ENCODE measurements at places on chromosomes 3 and 15.
A peak's percentile ranks its signal among the peaks of the same experiment; 100 is the strongest.

DNA sequence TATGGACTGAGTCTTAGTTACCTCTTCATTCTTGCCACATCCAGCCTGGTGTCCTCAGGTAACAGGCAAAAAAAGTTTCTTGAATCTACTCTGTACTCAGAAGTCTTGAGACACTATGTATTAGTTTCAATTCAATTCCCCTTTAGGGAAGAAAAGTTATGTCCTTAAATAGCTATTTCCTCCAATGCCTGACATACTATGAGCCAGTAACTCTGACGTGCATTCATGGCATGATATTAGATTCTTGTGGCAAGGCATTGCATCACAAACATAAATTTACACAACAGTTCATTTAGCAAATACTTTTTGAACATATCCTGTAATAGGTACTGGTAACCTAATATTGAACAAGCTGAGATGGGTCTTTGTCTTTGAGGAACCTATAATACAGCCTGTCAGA, 109.3 kb upstream of the FOXB1 start:
- no peak for DNase-seq

DNA sequence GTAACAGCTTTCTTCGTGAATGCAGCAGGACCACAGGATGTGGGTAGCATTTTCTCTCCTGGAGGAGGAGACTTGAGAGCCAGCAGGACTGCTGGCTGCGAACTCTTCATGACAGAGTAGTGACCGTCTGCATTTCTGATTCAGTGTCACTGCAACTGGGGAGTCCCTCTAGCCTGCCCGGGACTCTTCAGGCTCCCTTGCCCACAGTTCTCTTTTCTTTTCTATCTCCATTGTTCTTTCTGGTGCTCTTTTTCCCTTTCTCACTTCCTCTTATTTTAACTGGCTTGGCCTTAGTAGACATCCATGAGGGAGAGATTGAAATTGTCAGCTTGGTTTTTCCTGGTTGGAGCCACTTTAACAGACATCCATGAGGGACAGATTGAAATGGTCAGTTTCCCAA, 49.9 kb upstream of the P2RY1 start:
- no peak for DNase-seq

GRCh38 chr15:29065571-29065970, 179.8 kb downstream of the APBA2 start:
- no peak for DNase-seq

DNA sequence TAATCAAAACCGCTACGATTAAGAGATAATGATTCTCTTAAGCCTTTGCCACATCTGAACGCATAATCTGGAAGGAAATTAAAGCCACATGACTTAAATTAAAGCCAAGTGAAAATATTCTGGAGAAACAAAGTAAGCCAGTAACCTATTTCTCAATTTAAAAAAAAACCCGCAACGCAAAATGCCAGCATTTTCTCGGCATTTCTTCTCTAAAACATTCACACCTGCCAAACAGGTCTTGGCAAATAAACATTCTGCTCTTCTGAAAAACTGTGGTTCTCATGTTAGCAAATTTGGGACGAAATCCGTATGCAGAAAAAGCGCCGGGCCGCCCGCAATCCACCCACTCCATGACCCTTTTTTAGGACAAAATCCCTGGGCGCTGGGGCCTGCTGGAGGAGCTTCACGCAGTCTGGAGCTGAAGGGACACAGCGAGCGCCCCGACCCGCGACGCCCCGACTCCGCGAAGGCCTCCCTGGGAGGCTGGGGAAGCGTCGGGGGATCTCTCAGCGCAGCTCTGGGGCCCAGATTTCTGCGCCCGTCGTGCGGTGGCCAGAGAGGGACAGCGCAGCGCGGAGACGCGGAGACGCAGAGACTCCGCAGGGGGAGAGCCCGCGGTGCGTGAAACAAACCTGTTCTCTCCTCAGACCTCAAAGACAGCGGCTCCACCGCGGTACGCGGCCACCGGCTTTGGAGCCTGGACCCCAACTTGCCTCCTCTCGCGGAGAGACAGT, 471 bp downstream of the NKIRAS1 start:
- DNase-seq: no peak

DNA sequence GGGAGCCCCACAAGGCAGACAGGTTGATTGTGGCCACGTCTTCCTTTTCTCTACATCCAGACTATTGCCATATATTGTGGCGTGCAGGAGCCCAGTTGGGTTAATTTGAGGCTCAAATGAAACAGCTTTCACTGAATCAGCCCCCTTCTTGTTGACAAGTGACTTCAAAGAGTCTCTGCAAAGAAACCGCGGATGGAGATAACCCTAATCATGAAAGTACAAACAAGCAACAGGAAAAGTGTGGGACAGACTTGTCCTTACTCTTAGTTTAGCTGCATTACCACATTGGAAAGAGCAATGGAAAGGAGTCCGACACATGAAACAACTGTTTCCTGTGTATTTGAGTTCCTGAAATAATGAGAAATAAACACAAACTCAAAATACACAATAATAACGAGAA, 3.3 kb downstream of the TMEM40 start:
- no peak for DNase-seq

DNA sequence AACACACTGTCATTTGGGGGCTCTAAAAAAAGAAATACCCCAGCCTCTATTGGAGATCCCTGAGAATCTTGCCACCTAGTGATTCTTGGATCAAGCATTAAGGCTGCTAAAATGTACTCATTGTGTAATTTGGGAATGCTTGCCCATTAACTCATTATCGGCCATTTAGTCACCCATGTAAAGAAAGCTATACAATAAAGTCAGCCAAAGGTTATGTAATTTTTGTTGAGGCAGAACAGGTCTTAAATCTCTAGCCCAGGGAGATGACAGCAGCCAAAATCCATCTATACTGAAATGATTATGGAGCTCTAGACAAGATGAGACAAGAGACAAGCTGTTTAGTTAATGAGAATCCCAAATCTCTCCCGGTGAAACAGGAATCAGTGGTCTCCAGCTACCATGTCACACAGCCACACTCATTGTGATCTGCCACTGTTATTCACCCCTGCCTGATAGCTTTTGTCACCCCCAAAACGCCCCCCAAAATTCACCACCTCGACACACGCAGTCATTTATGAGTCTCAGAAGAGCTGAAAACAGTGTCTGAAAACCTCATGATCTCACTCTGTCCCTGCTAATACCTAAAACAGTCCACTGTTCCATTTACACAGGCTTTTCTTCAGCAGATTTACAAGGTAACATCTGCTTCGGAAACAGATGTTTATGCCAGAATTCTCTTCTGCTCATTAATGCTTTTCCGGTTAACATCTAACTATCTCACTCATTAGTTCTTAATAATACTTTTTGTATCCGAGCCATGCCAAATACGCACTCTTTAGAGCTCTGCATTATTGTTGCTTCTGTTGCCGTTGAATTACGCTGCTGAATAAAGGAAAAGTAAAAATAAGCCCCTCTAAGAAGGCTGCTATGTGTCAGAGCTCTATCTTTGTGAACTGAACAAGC, 138.5 kb downstream of the RORA start:
- no peak for DNase-seq

DNA sequence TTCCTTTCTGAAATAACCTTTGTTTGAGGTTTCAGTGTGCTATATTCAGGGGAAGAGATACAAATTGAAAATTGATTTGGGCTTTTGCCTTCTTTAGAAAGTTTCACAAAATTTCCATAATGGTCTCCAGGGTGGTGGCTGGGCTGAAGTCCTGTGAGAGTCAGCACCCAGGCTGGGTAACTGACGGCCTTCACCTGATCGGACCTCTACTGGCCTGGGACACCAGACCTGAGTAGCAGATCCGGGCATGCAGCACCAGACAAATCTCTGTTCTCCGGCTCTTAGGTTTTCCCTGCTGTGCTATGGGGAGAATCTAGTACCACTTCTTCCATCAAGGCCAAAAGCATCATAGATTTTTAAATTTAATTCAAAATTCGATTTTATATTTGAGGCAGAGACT, 133.0 kb upstream of the LMCD1 start:
- DNase-seq: no peak

GRCh38 chr15:41730543-41730942, 43.7 kb upstream of the MAPKBP1 start:
- no peak for DNase-seq

DNA sequence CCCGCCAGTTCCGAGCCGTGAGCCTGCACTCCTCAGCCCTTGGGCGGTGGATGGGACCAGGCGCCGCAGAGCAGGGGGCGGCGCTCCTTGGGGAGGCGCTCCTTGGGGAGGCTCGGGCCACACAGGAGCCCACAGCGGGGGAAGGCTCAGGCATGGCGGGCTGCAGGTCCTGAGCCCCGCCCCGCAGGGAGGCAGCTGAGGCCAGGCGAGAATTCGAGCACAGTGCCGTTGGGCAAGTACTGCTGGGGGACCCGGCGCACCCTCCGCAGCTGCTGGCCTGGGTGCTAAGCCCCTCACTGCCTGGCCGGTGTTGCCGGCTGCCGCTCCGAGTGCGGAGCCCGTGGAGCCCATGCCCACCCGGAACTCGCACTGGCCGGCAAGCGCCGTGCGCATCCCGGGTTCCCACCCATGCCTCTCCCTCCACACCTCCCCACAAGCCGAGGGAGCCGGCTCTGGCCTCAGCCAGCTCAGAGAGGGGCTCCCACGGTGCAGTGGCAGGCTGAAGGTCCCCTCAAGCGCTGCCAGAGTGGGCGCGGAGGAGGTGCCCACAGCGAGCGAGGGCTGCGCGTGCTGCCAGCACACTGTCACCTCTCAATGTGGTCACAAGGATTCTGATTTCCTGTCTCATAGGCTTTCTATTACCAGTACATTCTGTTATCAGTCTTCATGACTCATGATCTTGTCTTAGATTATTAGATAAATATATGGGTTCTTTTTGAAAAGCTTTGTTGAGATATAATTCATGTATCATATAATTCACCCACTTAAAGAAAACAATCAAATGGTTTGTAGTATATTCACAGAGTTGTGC, 44.0 kb upstream of the LRIG1 start:
- no peak for DNase-seq

GRCh38 chr3:76969996-76970615, 69.8 kb upstream of the ROBO2 start:
- DNase-seq: no peak

DNA sequence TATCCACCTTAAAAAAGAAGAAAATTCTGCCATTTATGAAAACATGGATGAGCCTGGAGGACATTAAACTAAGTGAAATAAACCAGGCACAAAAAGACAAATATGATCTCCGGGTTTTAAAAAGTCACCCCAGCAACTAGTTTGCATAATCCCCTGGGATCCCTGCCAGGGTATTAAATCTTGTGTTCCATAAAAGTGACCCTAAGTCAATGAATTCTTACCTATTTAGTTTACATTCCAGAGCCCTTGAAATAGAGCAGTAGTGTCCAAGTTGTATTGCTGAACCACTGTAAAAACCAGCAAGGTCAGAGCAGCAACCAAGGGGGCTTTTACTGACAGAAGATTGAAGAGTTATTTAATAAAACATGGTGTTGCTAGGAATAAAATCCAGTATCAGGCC, 716.8 kb upstream of the BCHE start:
- no peak for DNase-seq

GRCh38 chr3:114624047-114624445, 330.2 kb downstream of the TIGIT start:
- DNase-seq: no peak

DNA sequence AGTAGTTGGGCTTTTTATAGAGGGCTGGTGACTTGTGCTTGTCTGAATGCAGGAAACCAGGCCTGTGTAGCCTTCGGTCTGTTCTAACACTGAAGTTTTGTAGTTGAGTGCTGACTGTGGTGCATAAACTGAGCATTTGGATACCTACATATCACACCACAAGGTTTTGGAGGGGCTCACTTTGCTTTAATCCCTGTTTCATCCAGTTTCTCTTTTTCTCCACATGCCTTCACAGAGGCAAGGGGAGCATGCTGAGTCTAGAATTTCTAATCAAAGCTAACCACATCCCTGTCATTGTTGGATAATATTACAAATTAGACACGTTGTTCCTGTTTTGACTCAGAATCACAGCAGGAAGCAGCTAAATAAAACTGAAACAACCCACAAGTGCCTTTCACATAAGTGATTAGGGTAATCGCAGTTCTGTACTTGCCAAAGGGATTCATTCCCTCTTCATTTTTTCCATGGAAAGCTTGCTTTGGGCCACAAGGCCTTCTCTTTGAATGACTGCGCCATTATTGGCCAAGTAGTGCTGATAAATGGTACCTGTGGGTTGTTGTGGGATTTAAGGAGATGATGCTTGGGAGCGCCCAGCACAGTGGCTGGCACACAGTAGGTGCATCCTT, 48.9 kb downstream of the TGFBR2 start:
- DNase-seq: no peak

DNA sequence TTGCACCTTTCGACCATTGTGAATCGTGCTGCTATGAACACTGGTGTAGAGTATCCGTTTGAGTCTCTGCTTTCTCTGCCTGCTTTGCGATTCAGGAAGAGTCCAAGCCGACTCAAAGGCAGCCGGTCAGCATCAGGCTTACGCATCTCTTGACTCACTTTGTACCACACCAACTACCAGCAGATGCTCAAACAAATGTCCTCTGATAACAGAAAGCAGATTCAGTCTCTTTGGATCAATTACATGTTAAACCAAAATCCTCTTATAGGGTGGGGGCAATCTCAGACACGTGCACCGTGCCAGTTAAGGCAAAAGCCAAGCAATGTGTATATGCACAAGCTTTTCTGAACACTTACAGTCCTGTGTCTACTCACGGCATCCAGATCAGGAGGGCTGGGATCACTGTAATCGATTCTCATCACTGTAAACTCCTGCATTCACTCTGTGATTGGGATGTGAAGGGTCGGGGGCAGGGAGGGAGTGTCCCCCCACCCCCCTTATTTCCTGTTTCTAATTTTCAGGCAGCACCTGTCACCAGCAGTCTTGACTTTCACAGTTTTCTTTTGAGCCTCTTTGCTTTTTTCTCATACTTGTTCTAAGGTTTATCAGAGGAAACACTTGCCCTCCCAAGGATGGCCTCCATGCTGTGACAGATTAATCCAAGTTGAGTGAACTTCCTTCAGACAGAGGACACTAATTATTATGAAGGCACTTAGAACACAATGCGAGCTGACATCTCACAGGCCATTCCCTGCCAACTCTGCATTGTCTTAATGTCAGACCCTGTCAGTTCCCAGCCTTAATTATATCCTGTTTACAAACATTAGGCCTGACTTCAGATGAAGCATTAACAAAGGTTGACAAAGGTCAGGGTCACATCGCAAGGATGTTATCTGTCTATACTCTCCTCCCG, 153.5 kb downstream of the MECOM start:
- DNase-seq: no peak

DNA sequence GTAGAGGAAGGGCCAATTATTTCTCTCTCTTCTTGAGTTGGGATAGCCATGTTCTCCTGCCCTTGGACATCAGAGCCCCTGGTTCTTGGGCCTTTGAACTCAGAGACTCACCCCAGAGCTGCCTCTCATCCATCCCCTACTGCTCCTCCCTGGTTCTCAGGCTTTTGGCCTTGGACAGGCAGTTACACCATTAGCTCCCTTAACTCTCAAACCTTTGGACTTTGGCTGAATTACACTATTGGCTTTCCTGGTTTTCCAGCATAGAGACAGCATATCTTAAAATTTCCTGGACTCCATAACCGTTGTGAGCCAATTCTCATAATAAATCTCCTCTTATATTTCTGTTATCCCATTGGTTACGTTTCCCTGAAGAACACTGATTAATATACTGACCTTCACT, 63.7 kb upstream of the CHL1 start:
- DNase-seq: no peak

GRCh38 chr3:54891540-54891897, 36.3 kb downstream of the LRTM1 start:
- DNase-seq: peak; percentile 14

- peak; percentile 94 for DNase-seq
Observed at GRCh38 chr15:44195151-44195740, at the start of gene FRMD5. Gene FRMD5 (minus strand): TSS chr15:44195271.

All from neural crest cell (in vitro differentiated cells).